ENCODE measurements at places on chromosomes 16 and 17.

DNA sequence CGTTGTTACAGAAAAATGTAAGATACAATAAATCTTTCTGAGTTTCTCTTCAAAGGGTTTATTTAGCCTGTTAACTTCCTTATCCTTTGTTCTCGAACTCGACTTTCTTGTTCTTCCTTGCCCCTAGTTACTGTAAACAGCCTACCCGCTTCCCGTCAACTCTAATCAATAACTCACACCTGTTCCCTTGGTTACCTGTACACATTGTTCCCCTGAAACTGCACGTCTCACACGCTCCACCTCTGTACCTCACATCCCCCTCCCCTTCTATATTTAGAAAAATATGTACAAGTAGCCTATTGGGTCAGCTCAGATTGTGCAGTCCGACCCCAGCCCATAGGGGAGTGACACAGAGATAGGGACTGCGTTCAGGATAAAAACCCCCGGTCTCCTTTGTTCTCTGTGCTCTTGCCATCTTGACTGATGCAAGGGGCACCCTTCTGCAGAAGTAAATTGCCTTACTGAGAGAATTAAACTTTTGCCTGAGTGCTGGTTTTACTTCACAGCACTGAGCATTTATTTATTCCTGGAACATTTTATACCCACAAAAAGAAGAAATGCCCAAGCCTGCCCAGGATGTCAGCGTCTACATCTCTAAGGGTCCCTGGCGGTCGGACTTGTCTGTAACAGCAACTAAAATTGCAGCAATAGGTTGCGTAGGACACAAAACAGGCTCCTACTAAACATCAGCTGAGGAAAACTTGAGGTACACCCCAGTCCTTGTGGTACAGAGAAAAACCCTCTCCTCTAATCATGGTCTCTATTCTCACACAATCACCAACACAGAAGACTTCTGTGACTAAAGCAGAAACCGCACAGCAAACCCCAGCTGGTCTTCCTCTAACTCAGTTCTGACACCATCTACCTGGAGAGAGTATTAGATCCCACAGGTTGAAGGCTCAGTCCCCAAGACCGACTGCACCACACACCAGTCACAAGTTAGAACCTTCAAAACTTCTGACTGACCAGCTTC, 11.3 kb downstream of the WDR45B start:
- no peak for DNase-seq

GRCh38 chr17:830381-830780, 48.2 kb downstream of the MRM3 start:
- no peak for DNase-seq

GRCh38 chr16:53089434-53090285, 34.9 kb downstream of the CHD9 start:
- no peak for DNase-seq

DNA sequence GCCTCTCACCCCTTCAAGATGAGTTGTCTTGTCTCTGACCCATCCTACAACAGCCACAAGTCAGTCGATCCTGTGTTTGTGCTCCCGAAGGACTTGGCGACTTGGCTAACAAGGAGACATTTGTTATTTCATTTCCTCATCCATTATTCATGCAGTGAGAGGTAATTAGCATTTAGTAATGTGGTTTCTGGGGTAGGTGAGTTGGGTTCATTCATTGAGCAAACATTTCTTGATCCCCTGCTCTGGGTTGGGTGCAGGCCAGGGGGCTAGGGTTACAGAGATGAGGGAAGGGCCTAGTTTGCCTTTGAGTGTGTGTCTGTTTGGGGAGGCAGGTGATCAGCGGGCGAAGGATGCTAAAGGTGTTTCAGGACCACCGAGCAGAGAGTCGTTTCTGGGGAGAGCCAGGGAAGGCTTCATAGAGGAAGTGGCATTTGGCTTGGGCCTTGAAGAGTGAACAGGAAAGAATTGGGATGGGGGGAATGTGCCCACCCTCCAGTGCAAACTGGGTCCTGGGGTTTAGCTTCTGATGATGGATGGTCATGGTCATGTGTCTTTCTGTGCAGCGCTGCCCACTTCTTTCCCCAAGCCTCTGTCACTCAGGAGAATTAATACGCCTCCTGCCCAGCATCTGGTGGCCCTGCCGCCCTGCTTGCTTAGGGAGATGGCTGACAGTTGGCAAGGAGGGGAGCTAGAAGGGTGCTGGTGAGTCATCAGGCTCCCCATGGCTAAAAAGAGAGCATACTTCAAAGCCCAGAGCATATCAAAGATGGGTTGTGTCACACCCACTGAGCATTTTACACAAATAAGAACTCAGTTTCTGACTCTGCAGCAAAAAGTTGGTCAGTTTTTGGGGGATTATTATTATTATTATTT, 38.5 kb downstream of the MSI2 start:
- no peak for DNase-seq

GRCh38 chr17:40355804-40356758, 8.5 kb downstream of the GJD3 start:
- DNase-seq: no peak

DNA sequence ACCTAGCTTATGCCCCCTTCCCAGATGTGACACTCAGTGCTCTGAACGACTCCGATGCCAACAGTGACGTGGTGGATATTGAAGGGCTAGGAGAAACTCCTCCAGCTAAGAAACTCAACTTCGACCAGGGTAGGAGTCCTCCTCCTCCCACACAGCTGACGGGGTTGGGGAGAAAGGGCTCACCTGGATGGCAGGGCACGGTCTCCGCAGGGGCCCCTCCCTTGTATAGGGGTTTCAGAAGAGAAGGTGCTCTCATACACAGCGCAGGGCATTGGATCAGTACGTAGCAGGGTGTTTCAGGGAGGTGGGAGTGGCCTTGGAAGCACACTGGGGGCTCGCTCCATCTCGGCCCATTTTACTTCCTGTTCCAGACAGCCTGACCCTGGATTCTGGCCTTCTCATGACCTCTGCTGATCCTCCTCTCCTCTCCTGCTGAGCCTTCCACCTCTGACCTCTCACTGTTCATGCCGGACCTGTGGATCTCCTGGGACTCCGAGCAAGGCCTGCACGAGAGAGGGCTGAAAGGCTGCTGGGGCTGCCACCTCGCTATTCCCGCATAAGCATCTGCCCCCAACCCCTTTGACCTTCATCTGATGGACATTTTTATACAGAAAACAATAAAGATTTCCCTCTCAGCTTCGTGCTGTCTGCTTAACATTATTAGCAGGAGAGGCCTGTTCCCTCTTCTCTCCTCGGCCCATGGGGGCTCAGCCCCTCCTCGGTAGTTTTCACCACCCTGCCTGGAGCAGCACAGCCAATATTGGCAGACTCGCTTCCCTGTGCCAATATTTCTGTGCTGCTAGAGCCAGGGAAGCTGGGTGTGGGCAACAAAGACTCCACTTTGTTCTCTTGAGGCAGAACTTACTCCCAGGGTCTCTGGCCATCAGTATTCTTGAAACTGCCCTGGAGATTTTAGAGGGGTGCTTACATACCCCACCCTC, 4.7 kb downstream of the RNASEK start:
- no peak for DNase-seq

DNA sequence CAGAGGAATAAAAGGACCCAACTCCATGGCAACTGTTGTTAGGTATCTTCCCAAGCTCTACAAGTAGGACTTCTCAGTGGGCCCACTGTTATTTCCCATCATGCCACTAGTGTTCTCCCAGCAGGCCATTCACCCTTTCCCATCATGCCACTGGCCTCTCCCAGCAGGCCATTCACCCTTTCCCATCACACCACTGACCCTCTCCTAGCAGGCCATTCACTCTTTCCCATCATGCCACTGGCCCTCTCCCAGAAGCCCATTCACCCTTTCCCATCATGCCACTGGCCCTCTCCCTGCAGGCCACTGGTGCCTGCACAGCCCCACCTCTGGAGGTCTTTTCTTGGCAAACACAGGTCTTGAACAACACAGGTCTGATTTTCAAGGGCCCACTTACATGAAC, 36.3 kb downstream of the IFT140 start:
- no peak for DNase-seq

DNA sequence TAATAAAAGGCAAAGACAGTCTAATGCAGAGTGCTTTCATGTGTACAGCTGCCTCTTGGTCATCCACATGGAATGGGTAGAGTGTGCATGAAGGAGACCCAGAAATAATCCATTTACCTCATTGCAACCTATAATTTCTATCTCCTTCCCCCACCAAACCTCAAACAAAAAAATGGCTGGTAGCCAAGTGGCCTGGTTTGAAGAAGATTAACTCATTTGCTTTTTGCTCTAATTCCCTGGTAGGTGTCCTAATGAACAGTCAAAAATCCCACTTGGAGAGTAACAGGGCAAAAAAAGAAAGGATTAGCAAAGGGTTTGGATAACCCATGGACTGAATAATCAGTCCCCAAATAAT, 13.0 kb upstream of the LYRM9 start:
- DNase-seq: no peak

- no peak for DNase-seq
Measured at GRCh38 chr17:82438401-82439193, 12.0 kb downstream of the CYBC1 start.

DNA sequence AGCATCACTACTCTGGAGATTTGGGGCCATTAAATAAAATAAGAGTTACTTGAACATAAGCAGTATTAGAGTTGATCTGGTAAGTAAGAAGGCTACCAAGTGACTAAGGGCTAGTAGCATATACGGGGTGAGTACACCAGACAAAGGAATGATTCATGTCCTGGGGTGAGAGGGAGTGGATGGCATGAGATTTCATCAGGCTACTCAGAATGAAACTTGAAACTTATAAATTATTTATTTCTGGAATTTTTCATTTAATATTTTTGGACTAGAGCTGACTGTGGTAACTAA, 2.3 kb downstream of the SLFN5 start:
- no peak for DNase-seq

DNA sequence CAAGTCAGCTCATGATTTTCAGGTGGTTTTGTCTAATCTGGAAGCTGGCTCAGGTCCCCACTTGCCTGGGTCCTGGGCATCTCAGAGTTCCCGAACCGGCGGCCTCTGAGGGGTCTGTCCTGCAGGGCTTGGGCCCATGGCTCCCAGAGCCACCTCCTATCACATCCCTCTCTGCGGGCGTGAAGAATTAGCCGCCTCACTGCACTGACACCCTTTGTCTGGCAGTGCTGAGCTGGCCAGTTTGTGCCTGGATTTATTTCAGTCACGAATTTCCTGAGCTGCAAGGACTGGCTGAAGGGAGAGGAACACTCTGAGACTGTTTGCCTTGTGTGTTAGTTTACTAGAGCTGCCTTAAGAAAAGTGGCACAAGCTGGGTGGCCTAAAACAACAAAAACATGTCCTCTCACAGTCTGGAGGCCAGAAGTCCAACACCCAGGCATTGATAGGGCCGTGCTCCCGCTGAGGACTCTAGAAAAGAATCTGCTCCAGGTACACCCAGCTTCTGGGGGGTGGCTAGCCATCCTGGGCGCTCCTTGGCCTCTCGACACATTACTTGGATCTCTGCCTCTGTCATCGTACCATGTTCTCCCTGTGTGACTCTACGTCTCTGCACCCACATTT, 217.5 kb upstream of the DYNLRB2 start:
- no peak for DNase-seq

GRCh38 chr16:4373356-4373908, 1.8 kb downstream of the VASN start:
- DNase-seq: no peak

GRCh38 chr17:57455063-57455914, 199.0 kb downstream of the MSI2 start:
- no peak for DNase-seq

GRCh38 chr16:28872952-28873351, 5.3 kb upstream of the ATP2A1 start:
- DNase-seq: no peak

DNA sequence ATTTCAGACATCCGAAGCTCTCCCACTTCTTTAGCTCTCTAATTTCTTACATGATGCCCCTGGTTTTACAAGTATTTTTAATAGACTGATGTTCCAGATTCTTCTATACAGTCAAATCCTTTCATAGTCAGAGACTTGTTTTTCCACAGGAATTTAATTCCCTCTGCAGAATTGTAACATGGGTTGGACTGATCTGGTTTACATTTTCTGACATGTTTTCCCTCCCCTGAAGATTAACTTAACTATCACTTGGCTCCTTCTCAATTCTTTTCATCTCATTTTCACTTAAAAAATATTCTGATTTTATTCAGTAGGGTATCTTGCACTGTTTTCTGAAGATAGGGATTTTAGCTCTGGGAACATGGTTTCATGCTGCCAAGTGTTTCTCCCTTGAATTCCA, 352.2 kb downstream of the MAF start:
- no peak for DNase-seq

DNA sequence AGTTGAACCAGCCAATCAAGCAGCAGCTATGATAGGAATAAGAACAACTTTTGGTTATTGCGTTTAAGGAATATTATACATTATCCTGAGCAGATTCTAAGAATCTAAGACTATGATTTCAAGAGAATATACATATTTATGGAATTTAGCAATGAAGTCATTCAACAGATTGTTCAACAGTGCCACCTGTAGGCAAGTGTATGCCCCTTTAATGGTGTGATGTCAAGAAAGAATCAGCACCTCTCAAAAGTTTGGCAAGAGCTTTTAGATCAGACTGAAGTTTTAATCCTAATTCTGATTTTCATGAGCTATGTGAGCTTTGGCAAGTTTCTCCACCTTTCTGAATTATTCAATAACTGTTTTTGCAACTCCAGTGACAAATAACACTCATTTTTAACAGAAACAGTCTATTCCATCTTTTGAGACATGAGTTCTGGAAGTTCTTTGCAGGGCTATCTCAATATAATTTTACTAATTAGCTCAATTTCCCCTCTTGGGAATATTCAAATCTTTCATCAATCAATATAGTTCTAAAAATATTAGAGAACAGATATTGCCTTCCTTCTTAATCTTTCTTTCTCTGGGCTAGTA, 474.3 kb upstream of the TOM1L1 start:
- no peak for DNase-seq

- DNase-seq: no peak
Measured at GRCh38 chr17:79001190-79002020, 8.2 kb downstream of the CANT1 start.

GRCh38 chr17:34442387-34443111, 79.5 kb upstream of the CCL1 start:
- no peak for DNase-seq

- DNase-seq: no peak
Measured at GRCh38 chr17:78114831-78115723, 13.5 kb downstream of the TMC6 start.

GRCh38 chr17:48023400-48024148, 14.0 kb downstream of the COPZ2 start:
- no peak for DNase-seq

DNA sequence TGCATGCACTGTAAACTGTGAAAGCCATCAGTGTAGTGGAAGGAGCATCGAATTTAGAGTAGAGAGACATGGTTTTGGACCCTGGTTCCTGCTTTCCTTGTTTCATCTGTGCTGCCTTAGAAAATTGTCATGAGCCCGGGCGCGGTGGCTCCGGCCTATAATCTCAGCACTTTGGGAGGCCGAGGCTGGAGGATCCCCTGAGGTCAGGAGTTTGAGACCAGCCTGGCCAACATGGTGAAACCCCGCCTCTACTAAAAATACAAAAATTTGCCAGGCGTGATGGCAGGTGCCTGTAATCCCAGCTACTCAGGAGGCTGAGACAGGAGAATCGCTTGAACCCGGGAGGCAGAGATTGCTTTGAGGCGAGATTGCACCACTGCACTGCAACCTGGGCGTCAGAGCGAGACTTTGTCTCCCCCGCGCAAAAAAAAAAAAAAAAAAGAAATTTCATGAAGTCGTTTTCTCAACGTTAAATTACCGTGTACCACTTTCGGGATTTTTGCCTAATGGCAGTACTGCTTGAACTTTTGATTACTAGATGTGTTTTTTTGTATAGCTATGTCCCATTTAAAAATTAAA, 912 bp downstream of the COQ7 start:
- DNase-seq: no peak

Data from stimulated activated CD4-positive, alpha-beta T cell treated with anti-CD3 and anti-CD28 coated beads, Interleukin-1b, Interleukin-23, amount 100 ng/mL, for 1 hour (primary cell).